Naive B cell (primary cell): ENCODE measurements at places on chromosomes 7 and 10. TPM values are rescaled to one million over a fixed set of nuclear protein-coding genes. Genes with fewer than 3 reads are reported as not detected.

- no peak overlapping the region for H3K27ac ChIP-seq
- no peaks in the 10 kb centered on the region for H3K4me1 ChIP-seq
- DNase-seq = no peak
- H3K36me3 ChIP-seq = no peaks in the 10 kb centered on the region
- no peaks in the 10 kb centered on the region for H3K27me3 ChIP-seq
- H3K4me3 ChIP-seq = no peak overlapping the region
Observed at GRCh38 chr7:158403013-158403821, 184.4 kb downstream of the PTPRN2 start.

GRCh38 chr7:32175099-32175498 is 104.9 kb upstream of the PDE1C start:
- no peak overlapping the region for H3K27ac ChIP-seq
- H3K27me3 ChIP-seq = peaks cover 7% of the 10 kb centered on the region
- H3K4me1 ChIP-seq = peaks cover 4% of the 10 kb centered on the region
- H3K36me3 ChIP-seq = no peaks in the 10 kb centered on the region
- no peak overlapping the region for H3K4me3 ChIP-seq
- no peak for DNase-seq

DNA sequence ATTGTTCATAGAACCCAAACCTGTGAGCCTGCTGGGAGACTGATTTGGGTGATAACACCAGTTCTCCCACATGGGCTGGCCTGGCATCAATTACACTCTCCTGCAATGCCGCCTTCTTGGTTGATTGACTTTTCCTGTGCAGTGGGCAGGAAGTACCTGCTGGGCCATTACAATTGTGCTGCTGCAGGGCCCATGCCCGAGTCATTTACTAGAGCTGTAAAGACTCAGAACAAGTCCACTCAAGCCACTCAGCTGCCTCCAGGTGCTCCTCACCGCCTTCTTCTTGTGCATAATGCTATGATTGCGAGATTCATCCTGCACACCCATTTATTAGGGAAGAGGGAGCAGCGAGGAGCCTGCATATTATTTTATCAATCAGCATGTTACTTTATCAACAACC is 264.0 kb downstream of the TCERG1L start:
- DNase-seq = no peak
- H3K36me3 ChIP-seq = no peaks in the 10 kb centered on the region
- no peaks in the 10 kb centered on the region for H3K4me1 ChIP-seq
- no peak overlapping the region for H3K27ac ChIP-seq
- H3K4me3 ChIP-seq = no peak overlapping the region

DNA sequence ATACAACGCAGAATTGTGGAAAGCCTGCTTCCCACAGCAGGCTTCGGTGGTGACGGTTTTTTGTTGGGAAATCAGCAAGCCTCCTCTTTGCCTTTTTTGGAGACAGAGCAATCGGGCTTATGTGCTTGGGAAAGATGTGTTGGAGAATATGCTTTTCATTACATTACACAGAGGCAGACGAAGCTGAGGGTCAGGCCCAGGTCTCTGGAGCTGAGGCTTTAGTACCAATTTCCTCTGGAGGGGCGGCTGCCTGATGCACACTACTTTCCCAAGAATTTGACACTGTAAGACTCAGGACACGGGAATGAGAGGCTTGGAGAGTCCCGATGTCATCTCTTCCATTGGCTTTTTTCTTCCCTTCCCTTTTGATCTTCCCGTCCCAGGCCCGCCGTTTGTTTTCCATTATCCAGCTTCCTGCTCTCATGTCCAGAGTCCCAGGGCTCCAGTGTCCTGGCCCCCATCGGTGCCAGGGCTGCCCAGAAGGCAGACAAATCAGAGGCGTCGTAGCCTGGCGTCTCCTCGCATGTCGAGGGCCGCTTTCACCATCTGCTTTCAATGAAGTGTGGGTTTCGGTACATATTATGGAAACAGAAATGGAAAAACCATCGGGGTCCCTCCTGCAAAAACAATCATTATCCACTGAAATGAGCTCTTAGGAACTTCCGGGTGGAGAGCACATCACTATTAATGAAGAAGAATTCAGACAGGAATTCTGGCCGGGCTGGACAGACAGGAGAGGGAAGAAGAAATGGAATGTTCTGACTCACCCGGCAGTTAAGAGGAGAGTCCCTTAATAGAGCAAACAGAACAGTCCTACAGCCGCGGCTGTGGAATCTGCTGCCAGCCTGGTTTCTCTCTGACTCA is 123.0 kb upstream of the JCAD start:
- no peaks in the 10 kb centered on the region for H3K27me3 ChIP-seq
- DNase-seq = no peak
- H3K27ac ChIP-seq = no peak overlapping the region
- H3K4me3 ChIP-seq = no peak overlapping the region
- peaks cover 8% of the 10 kb centered on the region for H3K4me1 ChIP-seq

GRCh38 chr10:81873932-81874816 is 820 bp upstream of the NRG3 start:
- H3K36me3 ChIP-seq = no peaks in the 10 kb centered on the region
- no peak for DNase-seq
- no peak overlapping the region for H3K4me3 ChIP-seq
- peaks cover 17% of the 10 kb centered on the region for H3K4me1 ChIP-seq
- no peak overlapping the region for H3K27ac ChIP-seq

- H3K36me3 ChIP-seq = no peaks in the 10 kb centered on the region
- H3K27me3 ChIP-seq = no peaks in the 10 kb centered on the region
- no peak for DNase-seq
Observed at GRCh38 chr7:122046402-122046801, 97.6 kb downstream of the AASS start.

DNA sequence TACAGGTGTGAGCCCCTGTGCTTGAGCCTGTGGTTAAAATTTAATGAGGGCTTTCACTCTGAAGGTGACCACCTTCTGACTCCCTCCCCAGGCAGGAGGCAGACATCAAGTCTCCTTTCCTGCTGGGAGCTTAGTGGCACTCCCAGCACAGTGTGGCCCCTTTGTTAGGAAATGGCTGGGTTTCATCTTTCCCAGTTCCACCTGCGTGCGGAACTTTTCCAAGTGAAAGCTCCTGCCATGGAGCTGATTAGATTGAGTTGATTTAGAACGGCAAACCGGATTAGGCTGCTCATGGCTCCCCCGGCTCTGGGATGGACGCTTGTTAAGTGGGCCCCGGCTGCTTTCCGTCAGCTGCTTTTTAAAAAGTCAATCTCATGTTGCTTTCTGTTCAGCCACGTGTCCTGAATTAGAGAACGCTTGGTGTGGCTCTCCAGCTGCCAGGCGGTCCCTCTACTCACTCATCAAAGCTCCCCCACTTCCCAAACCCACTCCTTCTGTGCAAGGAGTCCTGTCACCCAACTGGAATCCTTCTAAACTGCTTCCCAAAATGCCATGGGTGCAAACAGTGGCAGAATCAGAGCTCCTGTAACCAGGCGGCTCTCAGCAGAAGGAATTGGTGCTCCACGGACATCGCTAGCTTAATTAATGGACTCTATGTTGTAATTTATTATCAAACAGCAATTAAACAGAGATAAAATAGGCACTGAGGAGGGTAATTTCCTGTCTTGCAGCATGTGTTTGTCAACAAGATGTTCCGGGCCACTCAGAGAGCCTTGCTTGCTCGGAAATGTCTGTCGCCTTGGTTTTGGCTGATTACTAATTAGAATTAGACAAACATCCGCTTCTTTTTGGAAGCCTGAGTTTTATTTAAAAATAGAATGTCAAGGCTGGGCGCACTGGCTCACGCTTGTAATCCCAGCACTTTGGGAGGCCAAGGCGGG is 551.2 kb downstream of the GALNT17 start:
- H3K4me1 ChIP-seq = no peaks in the 10 kb centered on the region
- H3K36me3 ChIP-seq = no peaks in the 10 kb centered on the region
- no peak overlapping the region for H3K27ac ChIP-seq
- H3K4me3 ChIP-seq = no peak overlapping the region
- no peaks in the 10 kb centered on the region for H3K27me3 ChIP-seq
- no peak for DNase-seq

DNA sequence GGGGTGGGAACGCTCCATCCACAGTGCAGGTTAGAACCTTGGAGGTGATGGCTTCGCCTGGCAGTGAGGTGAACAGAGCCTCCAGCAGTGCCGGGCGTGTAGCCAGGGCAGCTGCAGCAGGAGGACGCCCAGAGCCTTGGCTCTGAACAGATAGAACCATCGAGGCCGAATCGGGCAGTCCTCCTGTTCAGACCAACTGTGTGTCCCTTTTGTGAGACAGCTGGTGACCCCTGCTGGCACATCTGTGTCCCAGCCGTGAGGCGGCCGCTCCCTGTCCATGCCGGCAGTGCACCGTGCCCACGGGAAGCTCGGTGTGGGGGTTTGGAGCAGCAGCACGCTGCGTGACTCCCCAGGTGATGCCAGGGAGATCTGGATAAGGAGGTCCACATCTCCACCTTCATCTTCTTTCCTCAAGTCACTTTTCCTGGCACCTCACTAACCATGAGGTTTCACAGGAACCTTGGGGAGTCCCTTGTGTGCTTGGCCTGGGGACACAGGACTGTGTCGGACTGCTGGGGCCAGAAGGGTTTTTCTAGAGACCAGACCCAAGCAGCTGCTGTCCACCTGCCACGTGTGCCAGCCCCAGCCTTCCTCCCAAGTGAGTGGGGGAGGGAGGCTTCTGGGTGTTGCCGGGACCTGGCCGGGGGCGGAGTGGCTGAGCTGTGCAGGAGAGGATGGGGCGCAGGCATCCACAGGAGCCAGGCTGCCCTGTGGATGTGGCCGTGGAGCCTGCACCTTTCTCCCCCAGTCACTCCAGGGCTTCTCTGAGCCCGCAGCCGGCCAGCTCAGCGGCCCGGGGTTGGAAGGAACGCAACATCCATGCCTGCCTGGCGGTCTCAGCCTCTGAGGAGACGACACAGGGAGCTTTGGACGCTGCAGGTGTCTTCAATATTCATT is 69.4 kb downstream of the DNAJB6 start:
- H3K27me3 ChIP-seq = no peaks in the 10 kb centered on the region
- H3K36me3 ChIP-seq = no peaks in the 10 kb centered on the region
- no peak for DNase-seq
- H3K4me3 ChIP-seq = no peak overlapping the region

- H3K4me1 ChIP-seq = peaks cover 11% of the 10 kb centered on the region
Observed at GRCh38 chr7:129212596-129212995, 12.2 kb upstream of the AHCYL2 start.

DNA sequence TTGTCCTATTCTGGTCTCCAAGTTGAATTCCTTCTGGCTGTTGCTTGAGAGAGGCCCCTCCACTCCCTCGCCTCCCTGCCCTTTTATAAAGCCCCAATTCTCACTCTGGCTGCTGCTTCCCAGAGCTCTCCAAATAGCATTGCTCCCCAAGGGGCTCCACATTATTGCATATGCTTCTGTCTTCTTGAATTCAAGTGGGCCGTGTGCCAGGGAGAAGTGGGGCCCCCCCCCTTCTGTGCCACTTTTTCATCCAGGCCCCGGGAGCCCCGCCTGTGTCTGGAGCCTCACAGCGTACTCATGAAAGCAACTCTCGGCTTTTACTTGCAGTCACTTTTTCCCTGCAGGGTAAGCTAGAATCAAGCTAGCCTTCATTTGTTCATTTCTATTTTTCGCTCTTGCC is 265.1 kb downstream of the CCSER2 start:
- H3K27ac ChIP-seq = no peak overlapping the region
- H3K4me3 ChIP-seq = no peak overlapping the region
- peaks cover 17% of the 10 kb centered on the region for H3K27me3 ChIP-seq
- DNase-seq = no peak

DNA sequence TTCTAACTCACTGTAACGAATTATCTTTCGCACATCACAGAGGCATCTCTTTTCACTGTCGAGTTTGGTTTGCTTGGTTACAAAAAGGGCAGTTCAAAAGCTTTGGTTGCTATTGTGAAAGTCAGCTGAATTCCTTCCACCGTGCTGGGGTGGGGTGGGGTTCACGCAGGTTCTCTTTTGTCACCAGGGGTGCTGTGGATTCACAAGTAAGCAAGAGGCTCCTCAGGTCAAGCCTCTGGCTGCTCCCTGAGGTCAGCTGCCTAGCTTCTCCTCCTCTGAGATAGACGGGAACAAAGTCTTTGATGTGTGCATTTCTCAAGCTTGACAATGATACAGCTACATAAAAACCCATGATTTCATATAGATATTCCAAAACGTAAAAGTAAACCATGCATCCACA is 47.7 kb downstream of the EGFR start:
- no peaks in the 10 kb centered on the region for H3K4me1 ChIP-seq
- no peak overlapping the region for H3K27ac ChIP-seq
- no peak overlapping the region for H3K4me3 ChIP-seq
- H3K36me3 ChIP-seq = no peaks in the 10 kb centered on the region

GRCh38 chr10:74114041-74114448 is 36.6 kb downstream of the AP3M1 start:
- H3K36me3 ChIP-seq = peaks cover 32% of the 10 kb centered on the region
- H3K27ac ChIP-seq = peak overlapping the region; percentile 29
- H3K4me1 ChIP-seq = peaks cover 16% of the 10 kb centered on the region
- DNase-seq = no peak

DNA sequence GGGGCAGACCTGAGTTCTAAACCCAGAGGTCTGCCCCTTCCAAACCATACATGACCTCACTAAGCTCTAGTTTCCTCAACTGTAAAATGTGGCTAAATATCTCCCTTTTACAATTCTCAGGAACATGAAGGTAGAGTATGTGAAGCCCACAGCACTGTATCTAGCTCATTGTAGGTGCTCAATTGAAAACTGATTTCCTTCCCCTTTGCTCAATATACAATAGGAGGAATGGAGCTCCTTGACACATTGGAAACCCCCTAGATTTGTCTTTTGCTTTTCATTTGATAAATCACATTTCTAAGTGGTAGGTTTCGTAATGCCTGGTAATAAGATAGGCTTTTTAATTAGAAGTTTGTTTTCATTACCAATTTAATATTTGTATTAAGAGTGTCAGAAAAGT is 153.3 kb downstream of the ARID5B start:
- DNase-seq = peak; percentile 54
- H3K27me3 ChIP-seq = no peaks in the 10 kb centered on the region
- H3K27ac ChIP-seq = peak overlapping the region; percentile 97
- peaks cover 98% of the 10 kb centered on the region for H3K4me1 ChIP-seq
- peak overlapping the region; percentile 80 for H3K4me3 ChIP-seq

- DNase-seq = no peak
- H3K27me3 ChIP-seq = peaks cover 6% of the 10 kb centered on the region
- peak overlapping the region; percentile 58 for H3K27ac ChIP-seq
- no peak overlapping the region for H3K4me3 ChIP-seq
Observed at GRCh38 chr10:128927497-128928161, 539.4 kb upstream of the MGMT start.

- no peaks in the 10 kb centered on the region for H3K4me1 ChIP-seq
- H3K27me3 ChIP-seq = peaks cover 15% of the 10 kb centered on the region
- H3K36me3 ChIP-seq = no peaks in the 10 kb centered on the region
- no peak overlapping the region for H3K4me3 ChIP-seq
Observed at GRCh38 chr10:47024046-47024322, 112.8 kb downstream of the PTPN20 start.

The MKLN1 gene
- 28.9 TPM for polyA plus RNA-seq

The CALHM1 gene
- polyA plus RNA-seq = not detected

The ASAH2 gene
- polyA plus RNA-seq = 1.5 TPM

The FLNC gene
- not detected for polyA plus RNA-seq

The PAX4 gene
- not detected for polyA plus RNA-seq

The RBP3 gene
- polyA plus RNA-seq = not detected
